ENCODE measurements at places on chromosomes 4 and X.

- no peak for DNase-seq
These were observed 130.6 kb upstream of the FAT1 start for GRCh38 chr4:186854256-186854655.

- DNase-seq = no peak
These were observed 101.7 kb downstream of the CHIC2 start for GRCh38 chr4:53962516-53963225.

DNA sequence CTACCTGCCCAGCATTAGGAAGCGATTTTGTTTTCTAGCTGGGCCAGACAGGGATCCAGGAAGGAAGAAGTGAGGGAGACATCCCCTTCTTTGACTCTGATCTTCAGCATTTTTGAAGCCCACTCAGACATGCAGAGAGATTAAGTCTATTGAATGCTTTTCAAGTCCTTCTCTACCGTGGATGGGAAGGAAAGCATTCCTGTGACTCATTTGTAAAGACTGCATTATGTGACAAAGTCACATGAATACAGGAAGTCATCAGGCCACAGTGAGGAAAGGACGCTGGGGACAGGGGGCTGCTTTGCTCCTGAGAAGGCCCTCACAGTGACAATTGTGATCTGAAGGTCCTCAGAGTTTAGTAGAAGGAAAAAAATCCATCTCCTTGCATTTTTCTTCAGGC is 67.4 kb upstream of the GBA3 start:
- DNase-seq = no peak

- no peak for DNase-seq
These were observed 344.0 kb upstream of the NWD2 start for GRCh38 chr4:36900446-36900987.

DNA sequence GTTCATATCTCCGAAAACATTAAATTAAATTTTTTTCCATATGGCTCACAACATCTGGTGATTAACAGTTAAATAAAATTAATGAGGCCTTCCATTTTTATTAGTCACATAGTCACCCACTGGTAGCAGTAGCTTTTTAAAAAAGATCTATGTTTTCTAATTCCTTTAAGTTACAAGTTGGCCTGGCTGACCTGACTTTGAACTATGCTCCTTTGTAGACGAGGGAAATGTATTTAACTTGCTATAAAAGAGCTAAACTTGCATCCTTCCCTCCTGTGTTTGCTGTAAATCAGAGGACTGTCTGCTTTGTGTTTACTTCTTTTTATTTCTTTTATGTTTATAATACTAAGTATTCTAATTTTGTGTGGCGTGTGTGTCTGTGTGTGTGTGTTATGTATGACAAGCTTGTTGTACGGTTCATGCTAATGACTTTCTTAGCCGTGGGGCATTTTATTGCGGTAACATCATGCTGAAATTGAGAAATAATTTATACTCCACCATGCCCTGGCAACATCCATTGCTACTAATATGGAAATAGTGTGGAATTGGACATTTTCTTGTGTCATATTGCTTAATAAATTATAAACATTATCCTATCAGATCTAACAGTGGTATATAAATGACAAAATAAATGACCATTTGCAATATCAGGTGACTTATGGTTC is 241.7 kb downstream of the SNCA start:
- no peak for DNase-seq

- no peak for DNase-seq
These were observed 78.1 kb upstream of the CBLL2 start for GRCh38 chrX:22194660-22194945.

GRCh38 chrX:66914080-66914479 is 275.2 kb upstream of the EDA2R start:
- peak; percentile 5 for DNase-seq

GRCh38 chr4:87445964-87446363 is 23.6 kb downstream of the NUDT9 start:
- DNase-seq = no peak

- DNase-seq = peak; percentile 88
These were observed 126.3 kb downstream of the NEK1 start for GRCh38 chr4:169485791-169486742.

- DNase-seq = peak; percentile 56
These were observed 896 bp downstream of the KDR start for GRCh38 chr4:55124322-55125076.

DNA sequence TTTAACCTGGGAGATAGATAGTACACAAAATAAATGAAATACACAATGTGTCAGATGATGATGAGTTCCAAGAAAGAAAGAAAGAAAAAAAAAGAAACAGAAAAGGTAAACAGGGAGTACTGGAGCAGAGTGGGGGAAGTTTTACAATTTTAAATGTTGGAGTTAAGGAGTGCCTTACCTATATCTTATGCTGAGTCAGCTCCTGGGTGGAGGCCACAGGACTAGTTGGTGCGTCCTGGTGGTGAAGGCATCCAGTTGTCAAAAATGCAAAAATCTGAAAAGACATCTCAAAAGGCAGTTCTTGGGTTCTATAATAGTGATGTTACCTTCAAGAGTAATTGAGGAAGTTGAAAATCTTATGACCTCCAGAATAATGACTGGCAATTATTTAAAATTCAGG is 42.4 kb upstream of the MTMR8 start:
- DNase-seq = no peak

GRCh38 chrX:153971450-153972367 is at the start of gene HCFC1:
HCFC1 (minus strand) TSS chrX:153971818; CDS start chrX:153970840, 978 bp downstream.
- DNase-seq = peak; percentile 96
